Forelimb muscle (tissue), 1 donor: ENCODE measurements at places on chromosomes 13 and 19.
A peak's percentile ranks its signal among the peaks of the same experiment; 100 is the strongest.

DNA sequence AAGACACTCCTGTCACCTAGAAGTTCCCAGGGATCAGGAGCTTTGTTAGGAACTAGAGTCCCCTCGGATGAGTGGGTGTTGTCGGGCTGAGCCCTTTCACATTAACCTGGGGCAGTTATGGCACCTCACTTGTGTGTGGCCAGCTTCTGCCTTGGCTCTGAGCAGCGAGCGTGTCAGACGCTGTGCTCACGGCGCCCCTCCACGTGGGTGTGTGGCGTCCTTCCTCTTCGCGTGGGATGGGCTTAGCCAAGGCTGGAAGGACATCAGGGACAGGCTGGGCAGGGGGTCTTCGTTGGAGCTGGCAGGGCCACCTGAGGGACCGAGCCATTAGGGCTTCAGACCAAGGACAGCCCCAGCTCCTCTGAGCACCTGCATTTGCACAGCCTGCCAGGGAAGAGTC, 23.4 kb downstream of the DOT1L start:
- no peak for DNase-seq

DNA sequence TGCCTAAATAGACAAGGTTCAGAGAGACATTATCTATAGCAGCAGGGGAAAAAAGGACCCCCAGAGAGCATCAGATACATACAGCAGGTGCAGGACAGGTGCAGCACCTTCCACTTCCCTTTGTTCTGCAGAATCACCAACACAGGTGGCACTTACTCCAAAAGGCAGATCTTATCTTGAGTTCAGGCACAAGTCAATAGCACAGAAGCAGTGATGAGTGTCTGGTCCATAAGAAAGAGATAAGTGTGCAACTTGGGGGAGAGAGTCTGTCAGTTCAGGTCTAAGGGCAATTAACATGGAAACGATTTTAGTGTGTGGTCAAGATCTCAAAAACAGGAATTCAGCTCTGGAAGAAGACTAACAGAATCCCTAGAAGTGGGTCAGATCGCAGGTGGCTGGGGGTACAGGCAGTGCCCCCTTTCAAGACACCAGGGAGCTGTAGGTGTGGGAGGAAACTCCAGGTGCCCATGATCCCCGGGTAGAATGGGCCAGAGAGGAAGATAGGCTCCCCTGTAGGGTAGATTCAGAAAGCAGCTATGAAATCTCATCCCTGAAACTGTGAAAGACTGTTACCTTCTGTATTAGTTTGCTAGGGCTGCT, 40.6 kb downstream of the TNFSF11 start:
- DNase-seq = no peak

DNA sequence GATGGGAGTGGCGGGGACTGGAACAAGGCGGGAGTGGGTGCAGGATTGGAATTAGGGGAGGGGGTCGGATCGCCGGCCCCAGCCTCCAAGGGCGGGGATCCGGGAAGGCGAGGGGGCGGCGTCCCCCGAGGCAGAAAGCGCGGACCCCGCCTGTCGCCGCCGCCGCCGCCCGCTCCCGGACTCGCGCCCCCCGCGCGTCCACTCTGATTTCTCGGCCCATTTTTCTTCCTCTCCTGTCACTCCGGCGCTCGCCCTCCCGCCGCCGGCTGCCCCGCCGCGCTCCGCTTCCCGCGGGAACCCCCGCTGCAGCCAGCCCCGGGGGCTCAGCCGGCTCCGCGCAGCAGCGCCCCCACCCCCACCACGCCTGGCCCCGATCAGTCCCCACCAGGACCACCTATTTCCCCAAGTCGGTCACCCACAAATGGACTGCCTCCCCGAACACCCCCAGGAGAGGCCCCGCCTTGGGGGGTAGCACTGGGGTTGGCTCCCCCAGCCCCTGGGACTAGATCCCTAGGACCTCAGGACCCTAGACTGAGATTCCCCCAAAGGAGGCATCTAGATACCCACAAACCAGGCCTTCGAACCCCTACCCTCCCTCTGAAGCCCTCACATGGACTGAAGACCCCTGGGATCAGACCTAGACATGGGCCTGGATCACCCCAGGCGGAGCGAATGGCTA, 12.6 kb upstream of the ERFL start:
- DNase-seq = no peak

- DNase-seq = no peak
Observed at GRCh38 chr19:16036941-16037340, 39.4 kb upstream of the TPM4 start.

DNA sequence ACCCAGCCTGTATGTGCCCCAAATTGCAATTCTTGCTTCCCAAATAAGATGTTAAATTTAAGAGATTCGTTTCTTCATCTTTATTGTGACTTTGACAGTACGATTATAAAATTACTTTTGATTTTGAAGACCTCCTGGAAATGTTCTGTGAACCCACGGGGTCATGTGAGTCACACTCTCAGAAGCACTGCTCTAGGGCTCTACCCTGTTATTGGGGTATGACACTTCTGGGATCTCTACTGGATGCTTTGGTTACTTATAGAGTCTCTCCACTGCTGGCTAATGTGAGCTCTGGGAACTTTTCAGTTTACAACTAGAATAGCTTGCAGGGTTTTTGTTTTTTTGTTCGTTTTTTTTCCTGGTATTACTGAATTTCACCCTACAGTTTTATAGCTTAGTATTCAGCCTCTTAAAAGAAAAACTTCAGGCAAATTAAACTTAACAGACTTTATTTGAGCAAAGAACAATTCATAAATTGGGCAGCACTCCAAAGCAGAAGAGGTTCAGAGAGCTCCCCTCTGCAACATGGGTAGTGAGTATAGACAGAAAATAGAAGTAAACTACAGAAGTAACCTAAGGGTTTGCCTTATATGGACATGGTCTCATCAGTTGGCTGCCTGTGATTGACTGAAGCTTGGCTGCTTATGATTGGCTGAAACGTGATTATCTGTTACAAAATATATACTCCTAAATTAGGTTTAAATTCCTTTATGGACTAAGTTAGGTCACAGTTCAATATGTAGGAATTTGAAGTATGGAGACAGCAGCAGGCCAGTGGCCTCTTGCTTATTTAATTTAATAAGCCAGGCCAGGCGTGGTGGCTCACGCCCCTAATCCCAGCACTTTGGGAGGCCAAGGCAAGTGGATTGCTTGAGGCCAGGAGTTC, 28.5 kb upstream of the PSPC1 start:
- no peak for DNase-seq

DNA sequence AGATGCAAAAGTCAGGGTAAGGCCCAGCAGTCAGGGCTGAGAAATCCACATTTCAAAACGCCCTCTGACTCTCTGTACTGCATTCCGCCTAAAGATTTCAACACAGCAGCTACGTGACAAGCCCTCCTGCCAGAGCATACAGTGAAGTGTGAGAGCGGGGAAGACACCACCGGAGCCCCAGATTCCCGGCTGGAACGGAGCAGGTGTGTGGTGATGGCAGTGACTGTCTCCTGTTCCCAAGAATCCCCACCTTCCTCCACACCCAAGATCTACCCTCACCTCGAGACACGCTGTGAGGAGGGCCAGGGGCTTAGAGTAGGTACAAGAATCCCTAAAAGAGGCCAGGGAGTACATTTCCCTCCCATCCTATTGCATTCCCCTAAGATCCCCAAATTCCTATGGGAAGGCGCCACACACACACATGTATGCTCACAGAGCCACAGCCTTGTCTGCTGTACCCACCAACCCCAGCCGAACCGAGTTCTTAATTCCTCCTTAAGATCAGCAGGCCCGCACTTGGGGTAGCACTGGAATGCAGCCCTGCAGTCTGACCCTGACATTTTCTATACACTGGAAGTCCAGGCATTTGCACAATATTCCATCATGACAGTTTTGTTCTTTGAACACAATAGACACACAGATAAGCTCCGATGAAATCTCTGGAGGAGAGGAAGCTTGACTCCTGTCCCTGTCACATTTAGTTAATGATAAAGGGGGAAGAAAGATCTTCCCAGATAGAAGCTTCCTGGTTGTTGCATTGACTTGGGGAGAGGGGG, 102.9 kb downstream of the FOXO1 start:
- DNase-seq = no peak

- DNase-seq = no peak
Observed at GRCh38 chr19:38527466-38528136, 90.2 kb downstream of the MAP4K1 start.

- DNase-seq = peak; percentile 14
Observed at GRCh38 chr19:5103061-5103701, 134.3 kb downstream of the KDM4B start.

DNA sequence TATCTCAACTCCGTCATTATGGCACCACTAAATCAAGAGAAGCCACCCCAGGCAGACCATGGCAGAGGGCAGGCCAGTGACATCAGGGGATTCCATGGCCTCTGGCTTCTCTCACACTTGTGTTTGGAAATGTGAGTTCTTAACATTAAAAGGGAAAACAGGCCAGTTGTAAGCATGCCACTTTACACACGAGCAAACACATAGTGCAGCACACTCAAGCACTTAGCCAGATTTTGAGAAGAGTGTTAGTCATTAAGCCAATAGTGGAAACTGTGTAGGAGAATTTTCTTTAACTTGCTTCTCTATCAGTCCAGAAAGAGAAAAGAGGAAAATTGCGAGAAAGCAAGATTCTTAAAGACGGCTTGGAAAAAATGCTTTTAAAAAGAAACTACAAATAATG, 401.5 kb downstream of the TDRD3 start:
- DNase-seq = no peak

- DNase-seq = no peak
Observed at GRCh38 chr19:1355568-1356507, 27.9 kb upstream of the NDUFS7 start.

- DNase-seq = no peak
Observed at GRCh38 chr13:70703755-70704154, 595.5 kb upstream of the KLHL1 start.

- no peak for DNase-seq
Observed at GRCh38 chr13:78595495-78596398, 7.6 kb downstream of the POU4F1 start.

- DNase-seq = no peak
Observed at GRCh38 chr13:113869263-113869662, 5.4 kb upstream of the GAS6 start.

- no peak for DNase-seq
Observed at GRCh38 chr19:6292006-6292405, 12.2 kb upstream of the MLLT1 start.

GRCh38 chr19:45972081-45972946, 1.4 kb downstream of the NOVA2 start:
- DNase-seq = no peak

GRCh38 chr19:30419568-30420180, 47.5 kb downstream of the ZNF536 start:
- DNase-seq = no peak

- DNase-seq = no peak
Observed at GRCh38 chr13:109844396-109844795, 58.0 kb upstream of the IRS2 start.

DNA sequence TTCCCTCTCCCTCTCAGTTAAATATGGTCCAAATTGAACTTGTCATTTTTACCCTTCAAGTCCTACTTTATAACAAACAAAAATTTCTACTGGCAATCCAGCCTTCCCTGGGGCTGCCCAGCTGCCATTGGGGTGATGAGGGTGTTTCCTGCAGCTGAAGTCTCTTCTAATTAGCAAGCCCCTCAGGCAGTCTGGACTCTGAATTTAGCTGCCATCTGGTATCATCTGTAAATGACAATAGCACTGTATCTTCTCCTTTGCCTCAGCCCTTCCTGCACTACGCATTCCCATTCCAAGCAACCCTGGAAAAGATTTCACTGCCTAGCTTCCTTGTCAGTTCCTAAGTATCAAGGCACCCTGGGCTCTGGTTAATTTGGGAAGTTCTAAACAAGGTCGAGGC, 331.1 kb upstream of the KLF12 start:
- no peak for DNase-seq

DNA sequence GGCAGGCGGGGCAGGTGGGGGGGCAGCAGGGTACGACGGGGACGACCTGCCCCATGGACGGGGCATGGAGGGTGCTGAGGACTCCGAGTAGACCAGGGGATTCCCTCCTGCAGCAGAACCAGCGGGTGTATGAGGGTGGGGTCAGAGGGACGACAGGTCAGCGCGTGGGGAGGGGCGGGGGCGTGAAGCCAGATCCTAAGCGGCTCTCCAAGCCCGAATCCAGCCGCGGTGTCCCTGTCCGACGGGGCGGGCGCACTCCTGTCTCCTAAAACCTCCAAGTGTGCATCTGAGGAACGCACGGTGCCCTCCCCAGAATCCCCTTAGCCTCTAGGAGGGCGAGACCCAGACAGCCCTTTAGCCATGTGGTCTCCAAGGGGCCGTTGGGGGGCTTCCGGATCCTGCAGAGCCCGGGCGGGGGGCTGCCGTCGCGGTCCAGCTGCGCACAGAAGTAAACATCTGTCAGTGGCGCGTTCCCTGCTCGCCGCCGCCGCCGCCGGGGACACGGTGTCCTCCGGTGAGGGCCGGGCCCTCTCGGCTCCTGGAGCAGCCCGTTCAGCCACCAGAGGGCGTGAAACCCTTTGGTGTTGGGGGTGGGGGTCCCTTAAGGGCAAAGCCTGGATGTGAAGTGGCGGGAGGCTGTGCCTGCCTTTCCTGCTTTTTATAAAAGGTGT, 730 bp downstream of the NRTN start:
- DNase-seq = no peak

- no peak for DNase-seq
Observed at GRCh38 chr19:13846557-13847406, 30.2 kb upstream of the NANOS3 start.

GRCh38 chr13:111245576-111246384, 74.7 kb upstream of the TEX29 start:
- DNase-seq = no peak
